ENCODE measurements at places on chromosomes 2 and 18. TPM values are rescaled to one million over a fixed set of nuclear protein-coding genes. Genes with fewer than 3 reads are reported as not detected.

Gene PLCD4
- total RNA-seq, result 5.3 TPM

Gene MAP2
- total RNA-seq, result 19.6 TPM

- no peak overlapping the region for H3K27ac ChIP-seq
- no peaks in the 10 kb centered on the region for H3K36me3 ChIP-seq
- H3K4me1 ChIP-seq, result no peaks in the 10 kb centered on the region
- no peaks in the 10 kb centered on the region for H3K27me3 ChIP-seq
These were observed 23.3 kb downstream of the MRO start for GRCh38 chr18:50796495-50796894.

DNA sequence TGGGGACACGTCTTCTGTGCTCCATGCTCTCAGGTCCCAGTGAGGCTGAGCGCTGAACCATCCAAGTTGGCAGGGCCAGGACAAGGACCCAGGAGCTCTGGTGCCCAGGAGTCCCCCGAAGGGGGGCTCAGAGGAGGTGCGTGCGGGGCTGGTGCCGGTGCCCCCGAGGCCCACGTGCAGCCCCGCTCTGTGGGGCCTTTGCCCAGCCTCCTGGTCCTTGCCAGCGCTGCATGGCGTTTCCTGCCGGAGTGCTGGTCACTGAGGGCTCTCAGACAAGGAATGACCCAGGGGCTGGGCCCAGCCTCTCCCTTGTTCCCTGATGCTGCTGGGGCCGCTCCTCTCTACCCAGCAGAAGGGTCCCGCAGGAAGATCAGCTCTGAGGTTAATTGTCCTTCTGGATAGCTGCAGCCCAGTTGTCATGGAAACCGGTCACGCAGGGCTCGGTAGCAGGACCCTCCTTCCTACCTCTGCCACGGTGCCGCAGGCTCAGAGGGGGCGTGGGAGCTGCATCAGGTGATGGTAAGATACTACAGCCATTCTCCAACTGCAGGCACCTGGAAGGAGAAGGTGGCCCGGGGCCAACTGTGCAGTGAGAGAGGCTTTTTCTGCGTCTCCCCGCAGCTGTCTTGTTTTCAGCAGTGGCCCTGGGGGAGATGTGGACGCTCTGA, 64.5 kb downstream of the RRM2 start:
- no peaks in the 10 kb centered on the region for H3K4me1 ChIP-seq
- no peaks in the 10 kb centered on the region for H3K36me3 ChIP-seq
- no peaks in the 10 kb centered on the region for H3K27me3 ChIP-seq

DNA sequence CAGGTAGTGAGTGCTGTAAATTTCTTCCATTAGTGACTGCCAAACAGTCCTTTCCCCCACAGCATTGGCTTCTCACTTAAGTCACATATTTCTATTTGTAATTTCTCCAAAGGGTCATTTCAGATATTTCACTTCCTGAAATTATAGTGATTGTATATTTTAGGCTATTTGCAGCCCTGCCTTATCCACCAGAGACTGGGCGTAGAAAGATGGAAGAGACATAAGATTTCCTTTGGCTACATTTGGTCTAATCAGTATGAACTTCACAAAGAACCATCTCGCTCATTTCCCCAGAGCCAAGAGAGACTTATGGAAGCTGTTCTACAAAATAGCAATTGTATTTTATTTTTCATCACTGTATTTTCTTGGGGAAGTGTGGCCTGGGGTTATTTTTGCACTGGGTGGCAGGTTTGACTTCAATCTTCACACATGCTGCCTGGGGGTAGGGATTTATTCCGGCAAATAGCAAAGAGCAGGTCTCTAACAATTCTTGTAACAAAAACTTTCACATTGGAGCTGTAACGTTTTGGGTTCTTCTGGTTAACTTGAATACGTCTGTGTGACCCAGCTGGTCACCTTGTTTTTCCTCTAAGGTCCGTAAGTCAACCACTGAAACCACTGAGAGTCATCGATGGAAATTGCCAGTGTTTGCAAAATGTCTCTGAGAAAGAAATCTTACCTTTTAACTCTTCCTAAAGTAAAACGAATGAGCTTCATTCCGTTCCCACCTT, 170.6 kb upstream of the SERPINE2 start:
- no peak overlapping the region for H3K4me3 ChIP-seq
- H3K4me1 ChIP-seq, result no peaks in the 10 kb centered on the region
- H3K27ac ChIP-seq, result no peak overlapping the region
- no peaks in the 10 kb centered on the region for H3K36me3 ChIP-seq
- DNase-seq, result no peak

Gene CD207
- 0.78 TPM for total RNA-seq

Measured in aorta (tissue), 5 donors.